NCI-H187 treated with DMSO at 0.1 percent for 48 hours (cell line): ENCODE measurements at places on chromosomes 7 and 10.

- DNase-seq, result no peak
Observed at GRCh38 chr10:89665302-89665701, 20.3 kb upstream of the PANK1 start.

GRCh38 chr10:32887481-32887880 lies 70.5 kb downstream of the ITGB1 start:
- no peak for DNase-seq

DNA sequence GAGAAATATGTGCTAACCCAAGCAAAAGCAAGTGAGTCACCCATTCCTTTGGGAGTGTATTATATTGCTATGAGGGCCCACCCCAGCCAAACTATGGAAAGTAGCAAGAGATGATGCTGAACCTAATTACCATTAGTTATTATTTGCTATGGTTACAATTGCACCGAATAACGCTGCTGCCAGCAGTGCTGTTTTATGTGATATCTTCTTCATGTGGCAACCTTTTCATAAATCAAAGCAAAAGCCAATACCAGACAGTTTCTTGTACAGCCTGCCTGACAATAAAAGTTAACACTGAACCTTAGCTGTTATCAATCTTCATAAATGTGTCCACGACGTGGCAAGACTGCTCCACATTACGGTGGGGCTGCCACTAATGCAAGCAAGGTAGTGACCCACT lies 241.7 kb upstream of the PLXNA4 start:
- DNase-seq, result no peak

DNA sequence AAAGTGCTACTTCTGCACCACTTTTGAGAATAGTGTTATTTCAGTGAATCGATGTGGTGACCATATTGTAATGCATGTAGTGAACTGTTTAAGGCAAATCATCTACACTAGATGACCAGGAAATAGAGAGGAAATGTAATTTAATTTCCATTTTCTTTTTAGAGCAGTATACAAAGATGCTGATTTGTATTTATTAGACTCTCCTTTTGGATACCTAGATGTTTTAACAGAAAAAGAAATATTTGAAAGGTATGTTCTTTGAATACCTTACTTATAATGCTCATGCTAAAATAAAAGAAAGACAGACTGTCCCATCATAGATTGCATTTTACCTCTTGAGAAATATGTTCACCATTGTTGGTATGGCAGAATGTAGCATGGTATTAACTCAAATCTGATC lies 110.4 kb downstream of the CFTR start:
- no peak for DNase-seq

GRCh38 chr7:128448751-128449302 lies 6.9 kb upstream of the HILPDA start:
- DNase-seq, result no peak
